ENCODE measurements at places on chromosomes 5 and 9. TPM values are rescaled to one million over a fixed set of nuclear protein-coding genes. Genes with fewer than 3 reads are reported as not detected.

SLCO4C1 gene
- total RNA-seq, result 2.2 TPM

VAV2 gene
- 18.4 TPM for total RNA-seq

MYMK gene
- not detected for total RNA-seq

TDRD7 gene
- 31.9 TPM for total RNA-seq

PCDHGA3 gene
- 2.7 TPM for total RNA-seq

BTNL9 gene
- not detected for total RNA-seq

PROB1 gene
- 4.8 TPM for total RNA-seq

PCSK1 gene
- not detected for total RNA-seq

LCN9 gene
- total RNA-seq, result 0.46 TPM

POLR3G gene
- 7.9 TPM for total RNA-seq

GPR151 gene
- 13.5 TPM for total RNA-seq

IFNA17 gene
- total RNA-seq, result not detected

ARL10 gene
- total RNA-seq, result 13.1 TPM

PCDHA9 gene
- 0.48 TPM for total RNA-seq

ROPN1L gene
- total RNA-seq, result 1.5 TPM

TMOD1 gene
- total RNA-seq, result 7.1 TPM

F2RL1 gene
- 13.4 TPM for total RNA-seq

ALDH1A1 gene
- 2.9 TPM for total RNA-seq

RASGEF1C gene
- total RNA-seq, result 0.62 TPM

ARSI gene
- total RNA-seq, result 2.4 TPM

PDE8B gene
- total RNA-seq, result 0.09 TPM

BBLN gene
- total RNA-seq, result 72.5 TPM

SPINK1 gene
- not detected for total RNA-seq

ADGRD2 gene
- total RNA-seq, result not detected

DHFR gene
- total RNA-seq, result 48.6 TPM

PCDHGB2 gene
- total RNA-seq, result 5.2 TPM

SHOC1 gene
- total RNA-seq, result not detected

IFNE gene
- total RNA-seq, result 1.5 TPM

CD14 gene
- not detected for total RNA-seq

JAKMIP2 gene
- total RNA-seq, result 15.5 TPM

SPATA9 gene
- 2.0 TPM for total RNA-seq

LRRC19 gene
- total RNA-seq, result not detected

ACER2 gene
- total RNA-seq, result 2.1 TPM

DOCK8 gene
- total RNA-seq, result 34.8 TPM

NUTM2G gene
- not detected for total RNA-seq

VPS13A gene
- 35.6 TPM for total RNA-seq

PCDHB14 gene
- total RNA-seq, result 2.6 TPM

KCNV2 gene
- 2.0 TPM for total RNA-seq

ADCY2 gene
- 63.2 TPM for total RNA-seq

CHSY3 gene
- 2.4 TPM for total RNA-seq

SLIT3 gene
- total RNA-seq, result 3.4 TPM

SLC6A3 gene
- total RNA-seq, result 0.18 TPM

TTC1 gene
- 43.8 TPM for total RNA-seq

GPR150 gene
- 0.29 TPM for total RNA-seq

GRM6 gene
- not detected for total RNA-seq

SV2C gene
- total RNA-seq, result not detected

CDK9 gene
- total RNA-seq, result 108 TPM

LVRN gene
- 0.09 TPM for total RNA-seq

CFAP157 gene
- 0.59 TPM for total RNA-seq

PLAC8L1 gene
- total RNA-seq, result 0.52 TPM

C8G gene
- total RNA-seq, result 1.6 TPM

PCDHGA1 gene
- 0.38 TPM for total RNA-seq

SLC6A18 gene
- total RNA-seq, result not detected

FSD1L gene
- 14.3 TPM for total RNA-seq

PCDHGA11 gene
- total RNA-seq, result 10.2 TPM

ANXA2R gene
- total RNA-seq, result 0.97 TPM

AK3 gene
- 65.4 TPM for total RNA-seq

CARD6 gene
- total RNA-seq, result 0.13 TPM

SSBP2 gene
- 27.5 TPM for total RNA-seq

Measured in endodermal cell (in vitro differentiated cells).